ENCODE measurements at places on chromosomes 4 and X.
A peak's percentile ranks its signal among the peaks of the same experiment; 100 is the strongest.

DNA sequence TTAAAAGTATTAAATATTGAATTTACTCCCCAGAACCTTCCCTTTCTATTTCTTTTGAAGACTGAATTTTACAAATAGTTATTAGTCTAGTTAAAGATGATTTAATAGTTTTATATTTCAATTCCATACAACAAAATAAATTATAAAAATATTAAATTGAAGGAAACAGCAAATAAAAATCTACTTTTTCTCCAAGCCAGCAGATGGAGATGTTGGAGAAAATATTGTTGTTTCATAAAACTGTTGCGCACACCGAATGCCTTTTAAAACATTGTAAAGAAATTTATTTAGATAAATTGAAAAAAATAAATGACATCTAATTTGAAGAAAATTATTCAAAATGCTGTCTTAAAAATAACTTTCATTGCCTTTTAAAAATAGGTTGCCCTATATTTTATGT lies 5.5 kb downstream of the GRIA2 start:
- DNase-seq: no peak

DNA sequence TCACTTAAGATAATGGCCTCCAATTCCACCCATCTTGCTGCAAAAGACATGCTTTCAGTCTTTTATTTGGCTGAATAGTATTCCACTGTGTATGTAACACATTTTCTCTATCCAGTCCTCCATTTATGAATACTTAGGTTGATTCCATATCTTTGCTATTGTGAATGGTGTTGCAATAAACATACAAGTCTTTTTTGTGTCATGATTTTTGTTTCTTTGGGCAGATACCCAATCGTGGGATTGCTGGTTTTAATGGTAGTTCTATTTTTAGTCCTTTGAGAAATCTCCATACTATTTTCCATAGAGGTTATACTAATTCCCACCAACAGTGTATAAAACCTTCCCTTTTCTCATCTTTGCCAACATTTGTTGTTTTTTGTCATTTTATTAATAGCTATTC lies 180.9 kb downstream of the SMIM20 start:
- DNase-seq: no peak

- DNase-seq: no peak
Measured at GRCh38 chr4:6322761-6323566, 53.3 kb downstream of the WFS1 start.

GRCh38 chr4:55355555-55355954 lies 9.5 kb downstream of the SRD5A3 start:
- DNase-seq: no peak

DNA sequence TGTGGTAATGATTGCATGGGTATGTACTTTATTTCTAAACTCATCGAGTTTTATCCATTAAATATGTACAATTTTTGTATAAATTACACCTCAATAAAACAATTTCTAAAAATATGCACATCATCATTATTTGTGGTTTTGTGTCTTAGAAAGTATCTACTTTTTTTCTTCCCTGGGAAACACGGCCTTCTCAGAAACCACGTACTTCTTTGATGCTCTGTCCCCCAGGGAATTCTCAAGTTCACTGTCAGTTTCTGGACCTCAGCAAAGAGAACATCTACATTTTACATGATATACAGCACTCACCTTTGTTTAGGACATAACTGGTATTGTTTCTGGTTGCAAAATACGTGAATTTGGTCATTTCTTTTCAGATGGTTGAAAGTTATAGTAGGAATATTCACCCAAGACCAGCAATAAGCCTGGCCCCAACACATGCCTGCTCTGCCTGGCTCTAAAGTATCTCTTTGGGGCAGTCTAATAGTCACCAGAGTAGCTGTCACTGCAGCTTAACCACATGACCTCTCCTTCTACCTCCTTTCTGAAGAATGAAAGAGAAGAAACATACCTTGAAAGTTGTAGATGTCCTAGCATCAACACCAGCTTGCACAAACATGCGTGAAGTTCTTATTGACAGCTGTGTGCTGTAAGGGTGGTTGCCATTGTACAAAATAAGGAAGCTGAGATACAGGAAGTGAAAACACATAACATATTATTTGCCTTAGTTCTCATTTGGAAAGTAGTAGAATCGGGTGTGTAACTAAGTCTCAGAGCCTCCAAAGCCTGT lies 48.4 kb upstream of the SPANXN4 start:
- DNase-seq: no peak

DNA sequence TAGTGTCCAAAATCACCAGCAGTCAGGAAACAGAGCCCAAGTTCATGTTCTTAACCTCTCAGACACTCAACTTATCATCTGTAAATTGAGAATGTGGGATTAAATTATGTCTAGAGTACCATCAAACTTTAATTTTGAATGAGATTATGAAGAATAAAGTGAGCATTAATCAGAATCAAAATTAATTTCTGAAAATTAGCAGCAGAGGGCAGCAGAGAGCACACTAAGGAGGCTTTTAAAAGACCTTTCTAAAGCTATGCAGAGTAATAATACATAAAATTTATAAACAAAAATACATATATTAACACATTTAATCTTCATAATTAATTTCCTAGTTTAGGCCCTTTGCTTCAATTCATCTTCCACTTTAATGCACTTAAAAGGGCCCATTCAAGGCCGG lies 7.1 kb downstream of the TASL start:
- peak; percentile 40 for DNase-seq

DNA sequence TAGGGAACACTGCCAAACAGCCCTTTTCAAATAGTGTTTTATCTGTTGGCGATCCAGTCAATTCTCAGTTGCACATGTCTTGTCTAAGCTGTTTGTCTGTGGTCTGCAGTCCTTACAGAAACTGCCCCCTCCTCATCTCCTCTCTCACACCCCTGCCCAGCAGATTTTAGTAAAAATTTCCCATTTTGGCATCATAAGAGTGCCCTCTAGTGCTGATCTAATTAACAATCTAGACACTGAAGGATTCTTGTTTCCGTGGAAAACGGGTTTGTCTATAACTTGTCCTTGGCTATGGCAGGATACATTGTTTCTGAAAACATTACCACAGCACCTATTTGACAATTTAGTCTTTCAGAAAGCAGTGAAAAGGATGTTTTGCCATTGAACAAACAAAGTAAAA lies 227.2 kb upstream of the MBNL3 start:
- DNase-seq: no peak

DNA sequence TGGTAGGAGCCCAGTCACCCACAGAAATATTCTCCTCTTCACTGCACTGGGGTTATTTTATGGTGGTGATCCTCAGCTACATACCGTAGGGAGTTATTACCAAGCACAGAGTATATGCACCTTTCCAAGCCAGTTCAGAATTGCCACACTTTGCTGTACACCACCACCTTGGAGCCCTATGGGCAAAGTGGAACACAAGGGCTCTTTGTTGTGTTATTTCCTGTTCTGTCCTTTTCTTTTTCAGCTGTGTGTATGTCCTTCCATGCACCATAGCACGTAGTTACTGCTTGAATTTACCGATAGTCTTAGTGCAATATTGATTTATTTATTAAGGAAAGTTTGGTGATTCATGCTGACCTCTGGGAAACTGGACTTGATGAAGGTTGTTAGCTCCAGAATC lies 8.3 kb downstream of the RNF128 start:
- no peak for DNase-seq

GRCh38 chrX:56762707-56763555 lies 33.9 kb downstream of the NBDY start:
- DNase-seq: no peak

DNA sequence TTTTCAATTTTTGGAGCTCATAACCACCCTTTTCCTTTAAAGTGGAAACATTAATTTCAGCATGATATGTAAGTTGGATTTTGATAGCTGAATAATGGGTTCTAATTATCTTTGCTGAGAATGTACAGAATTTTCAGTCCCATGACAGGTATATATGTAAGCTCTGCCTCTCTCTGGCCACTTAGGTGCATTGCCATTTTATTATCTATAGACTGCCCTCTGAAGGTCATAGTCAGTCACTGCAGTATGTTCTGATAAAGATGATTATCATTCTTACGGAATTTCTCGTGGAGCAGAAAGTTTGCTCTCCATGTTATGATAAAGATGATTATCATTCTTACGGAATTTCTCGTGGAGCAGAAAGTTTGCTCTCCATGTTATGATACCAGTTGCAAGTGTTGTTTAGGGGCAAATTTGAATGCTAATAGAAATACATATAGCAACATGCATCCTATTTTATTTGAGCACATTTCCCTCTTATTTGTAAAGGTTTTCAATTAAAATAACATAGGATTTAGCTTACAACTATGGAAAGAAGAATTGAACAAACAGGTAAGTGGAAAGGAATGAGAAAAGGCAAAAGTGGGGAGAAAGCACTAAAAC lies 10.4 kb downstream of the AFP start:
- DNase-seq: peak; percentile 72

- peak; percentile 14 for DNase-seq
Measured at GRCh38 chr4:55736605-55737183, 82.9 kb upstream of the EXOC1L start.

DNA sequence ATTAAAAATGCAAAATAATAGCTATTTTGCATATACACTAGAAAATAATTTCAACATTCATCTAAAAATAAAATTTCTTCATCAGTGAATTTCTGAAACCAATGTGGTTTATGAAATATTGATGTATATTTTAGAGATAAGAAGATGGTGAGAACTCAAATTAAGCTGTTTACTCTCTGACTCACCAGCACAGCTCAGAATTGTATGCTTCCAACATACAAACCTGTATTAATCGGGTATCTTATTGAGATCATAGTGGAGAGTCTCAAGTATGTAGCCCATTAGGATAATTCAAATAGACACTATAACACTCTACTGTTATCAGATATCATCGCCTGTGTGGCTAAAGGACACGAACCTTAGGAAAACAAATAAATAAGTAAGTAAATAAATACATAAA lies 899.5 kb upstream of the INTU start:
- no peak for DNase-seq

GRCh38 chrX:34563804-34564203 lies 93.3 kb downstream of the TMEM47 start:
- no peak for DNase-seq

DNA sequence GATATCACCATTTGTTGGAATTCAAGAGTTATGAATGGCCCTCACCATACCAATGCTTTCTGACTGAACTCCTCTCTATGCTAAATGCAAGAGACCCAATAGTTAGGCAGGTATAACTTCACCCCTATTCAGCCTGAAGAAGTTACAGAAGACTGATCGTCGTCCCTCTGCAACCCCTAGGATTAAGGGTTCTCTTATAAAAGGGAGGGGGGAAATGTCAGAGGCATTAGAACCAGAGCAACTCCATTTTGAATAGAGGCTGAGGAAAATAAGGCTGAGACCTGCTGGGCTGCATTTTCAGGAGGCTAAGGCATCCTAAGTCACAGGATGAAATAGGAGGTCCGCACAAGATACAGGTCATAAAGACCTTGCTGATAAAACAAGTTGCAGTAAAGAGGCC lies 494.3 kb downstream of the SPRY1 start:
- DNase-seq: no peak
